ENCODE measurements at places on chromosomes 6 and 20.

GRCh38 chr6:25366903-25367545 lies 87.8 kb downstream of the CARMIL1 start:
- no peak overlapping the region for H3K4me3 ChIP-seq
- H3K27ac ChIP-seq, result no peak overlapping the region
- H3K36me3 ChIP-seq, result no peaks in the 10 kb centered on the region
- H3K4me1 ChIP-seq, result peaks cover 5% of the 10 kb centered on the region

DNA sequence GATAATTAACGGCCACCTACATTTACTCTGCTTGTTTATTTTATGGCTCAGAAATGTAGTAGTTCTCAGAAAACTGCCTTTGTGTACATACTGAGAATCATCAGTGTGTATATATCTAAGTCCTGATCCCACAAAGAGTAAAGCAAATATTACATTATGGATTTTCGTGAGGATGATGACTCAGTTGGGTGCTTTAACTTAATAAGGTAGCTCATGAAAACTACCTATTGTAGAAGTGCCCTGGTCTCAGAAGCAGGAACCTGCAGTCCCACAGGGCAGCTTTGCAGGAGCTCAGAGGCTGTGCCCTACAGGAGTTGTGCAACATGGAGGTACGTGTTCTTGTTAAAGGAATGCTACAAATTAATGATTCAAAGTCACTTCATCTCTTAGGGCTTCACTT lies 108.2 kb downstream of the PLG start:
- no peak overlapping the region for H3K4me3 ChIP-seq
- H3K36me3 ChIP-seq, result no peaks in the 10 kb centered on the region
- no peak overlapping the region for H3K27ac ChIP-seq
- no peaks in the 10 kb centered on the region for H3K27me3 ChIP-seq

DNA sequence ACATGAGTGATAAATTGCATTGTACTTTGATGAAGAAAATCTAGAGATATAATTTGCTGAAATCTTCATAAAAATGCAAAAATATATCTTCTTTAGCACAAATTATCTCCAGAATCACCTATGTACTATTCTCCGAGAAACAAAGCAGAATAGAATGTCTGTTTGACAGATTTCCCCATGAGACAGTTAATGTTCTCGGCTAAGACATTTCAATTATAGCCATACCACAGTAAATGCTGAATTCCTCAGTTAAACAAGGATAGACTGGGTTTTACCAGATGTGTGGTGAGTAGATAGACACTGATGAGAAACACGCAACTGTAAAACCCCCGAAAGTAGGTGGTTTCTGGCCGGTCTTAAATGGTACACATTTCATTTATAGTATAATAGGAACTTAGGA lies 69.8 kb downstream of the SNAP25 start:
- no peak for DNase-seq
- no peaks in the 10 kb centered on the region for H3K36me3 ChIP-seq
- H3K4me1 ChIP-seq, result no peaks in the 10 kb centered on the region

DNA sequence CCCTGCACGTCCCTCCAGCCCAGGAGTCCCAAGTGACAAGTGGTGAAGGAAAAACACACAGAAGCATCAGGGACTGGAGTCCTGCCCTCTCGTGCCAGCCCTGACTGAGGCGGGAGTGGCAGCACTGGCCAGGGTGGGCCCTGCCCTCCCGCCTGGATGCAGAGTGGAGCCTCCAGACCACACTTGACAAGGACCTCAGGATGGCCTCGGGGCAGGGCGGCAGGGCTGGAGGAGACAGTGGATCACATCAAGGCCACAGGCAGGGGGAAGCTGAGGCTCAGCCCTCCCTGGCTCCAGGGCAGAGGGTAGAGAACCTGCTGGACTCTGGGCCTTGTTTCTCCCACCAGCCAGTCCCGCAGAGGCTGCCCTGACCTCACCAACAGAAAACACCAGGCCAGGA lies 128.8 kb upstream of the CDH4 start:
- no peaks in the 10 kb centered on the region for H3K27me3 ChIP-seq
- H3K4me3 ChIP-seq, result no peak overlapping the region
- no peak for DNase-seq
- no peak overlapping the region for H3K27ac ChIP-seq

DNA sequence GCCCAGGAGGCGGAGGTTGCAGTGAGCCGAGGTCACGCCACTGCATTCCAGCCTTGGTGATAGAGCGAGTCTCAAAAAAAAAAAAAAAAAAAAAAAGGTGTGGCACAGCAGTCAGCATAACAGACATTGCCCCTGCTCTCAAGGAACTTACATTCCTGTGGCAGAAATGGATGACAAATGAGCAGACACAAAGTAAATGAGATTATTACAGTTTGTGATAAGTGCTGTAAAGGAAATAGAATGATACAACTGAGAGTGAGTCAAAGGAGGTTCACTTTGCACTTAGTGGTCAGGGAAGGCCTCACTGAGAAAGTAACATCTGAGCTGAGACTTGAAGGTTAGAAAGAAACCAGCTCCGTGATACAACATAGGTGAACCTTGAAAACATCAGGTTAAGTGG lies 36.4 kb downstream of the CEP250 start:
- no peak overlapping the region for H3K27ac ChIP-seq
- no peaks in the 10 kb centered on the region for H3K4me1 ChIP-seq
- H3K4me3 ChIP-seq, result no peak overlapping the region
- peaks cover 17% of the 10 kb centered on the region for H3K36me3 ChIP-seq
- DNase-seq, result no peak

GRCh38 chr6:72042088-72042487 lies 155.7 kb downstream of the RIMS1 start:
- H3K36me3 ChIP-seq, result no peaks in the 10 kb centered on the region
- no peak overlapping the region for H3K27ac ChIP-seq
- H3K27me3 ChIP-seq, result no peaks in the 10 kb centered on the region
- H3K4me3 ChIP-seq, result no peak overlapping the region
- H3K4me1 ChIP-seq, result no peaks in the 10 kb centered on the region
- no peak for DNase-seq

DNA sequence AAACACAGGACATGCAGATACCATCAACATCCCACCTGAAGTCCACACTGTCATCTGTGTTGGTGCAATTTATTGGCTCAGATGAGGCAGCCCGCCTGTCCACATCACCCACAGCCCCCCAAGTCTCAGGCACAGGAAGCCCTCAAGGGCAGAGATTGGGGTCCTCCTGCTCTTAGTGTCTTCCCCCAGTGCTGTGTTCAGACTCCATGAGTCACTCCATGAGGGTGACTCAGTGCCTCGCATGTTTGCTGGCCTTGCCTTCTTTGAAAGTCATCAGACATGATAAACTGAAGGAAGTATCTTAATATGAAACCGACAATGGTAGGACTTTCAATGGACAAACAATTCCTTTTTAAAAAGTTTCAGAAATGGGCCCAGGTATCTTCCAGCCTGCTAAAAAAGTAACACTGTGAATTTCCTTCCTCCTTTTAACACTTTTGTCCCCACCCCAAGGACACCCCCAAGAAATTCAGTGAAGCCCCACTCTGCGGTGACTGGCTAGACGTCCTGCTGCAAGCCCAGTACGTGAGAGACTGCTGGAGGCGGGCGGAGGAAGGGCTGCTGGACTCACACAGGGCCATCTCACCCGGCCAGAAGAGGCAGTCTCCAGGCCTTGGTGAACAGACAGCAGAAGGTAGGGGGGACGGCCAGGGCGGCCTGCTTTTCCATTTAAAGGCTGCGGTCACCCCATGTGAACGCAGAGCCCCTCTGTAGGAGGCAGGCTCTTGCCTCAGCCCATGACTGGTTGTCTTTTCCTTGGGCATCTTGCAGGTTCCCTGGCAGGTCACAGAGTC lies 43.0 kb upstream of the KCNK16 start:
- H3K36me3 ChIP-seq, result no peaks in the 10 kb centered on the region
- no peak for DNase-seq

Measured in prostate gland (tissue), 2 donors.